ENCODE measurements at places on chromosomes 12 and 14.

DNA sequence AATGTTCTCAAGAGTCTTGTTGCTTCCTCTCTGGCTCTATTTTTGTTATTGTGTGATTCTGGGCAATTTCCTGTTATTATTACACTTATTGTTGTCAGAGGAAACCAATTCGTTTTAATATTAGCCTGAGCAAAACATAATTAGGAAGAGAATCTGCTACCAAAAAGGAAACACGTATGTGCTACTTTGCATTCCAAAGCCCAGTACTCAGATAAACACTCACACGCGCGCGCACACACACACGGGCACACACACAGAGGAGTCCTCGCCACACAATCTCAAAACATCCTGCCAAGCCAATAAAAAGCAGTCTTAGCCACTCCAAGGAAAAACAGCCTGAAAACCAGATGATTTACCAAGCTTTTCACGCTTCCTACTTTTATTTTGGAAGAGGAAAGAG, 400.7 kb downstream of the NUAK1 start:
- DNase-seq = peak; percentile 79

DNA sequence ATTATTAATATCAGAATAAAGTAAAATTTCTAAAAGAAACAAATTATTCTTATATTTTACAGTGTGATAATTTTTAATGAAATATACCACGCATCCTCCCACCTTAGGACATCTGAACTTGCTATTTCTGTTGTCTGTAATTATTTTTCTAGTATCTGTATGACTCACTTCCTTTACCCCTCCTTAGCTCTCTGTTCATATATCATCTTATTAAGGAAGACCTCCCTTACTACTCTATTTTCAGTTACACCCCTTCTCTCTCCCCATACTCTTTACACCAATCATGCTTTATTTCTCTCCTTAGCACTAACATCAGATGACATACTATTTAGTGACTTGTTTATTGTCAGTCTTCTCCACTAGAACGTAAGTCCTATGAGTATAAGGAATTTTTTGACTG, 34.2 kb upstream of the C12orf50 start:
- DNase-seq = no peak

DNA sequence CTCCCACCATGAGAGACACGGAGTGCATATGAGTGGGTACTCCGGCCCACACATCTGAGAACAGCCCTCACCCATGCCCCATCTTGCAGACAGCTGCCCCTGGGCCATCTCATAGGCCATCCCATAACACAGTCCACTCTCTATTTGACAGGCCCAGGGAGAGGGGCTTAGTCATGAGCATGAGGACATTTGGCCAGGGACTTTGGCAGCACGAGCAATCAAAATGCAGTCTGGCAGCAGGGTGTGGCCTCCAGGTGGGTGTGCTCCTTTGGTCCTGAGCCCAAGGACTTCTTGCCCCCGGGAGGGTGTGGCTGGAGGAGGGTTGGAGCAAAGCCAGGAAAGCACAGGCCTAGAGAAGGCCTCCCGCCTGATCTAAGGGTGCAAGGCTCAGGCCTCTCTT, 25.6 kb downstream of the EMP1 start:
- DNase-seq = no peak

GRCh38 chr12:92155733-92156132, 10.1 kb upstream of the BTG1 start:
- DNase-seq = no peak

- DNase-seq = no peak
These were observed 423.7 kb downstream of the ATP23 start for GRCh38 chr12:58365087-58365390.

DNA sequence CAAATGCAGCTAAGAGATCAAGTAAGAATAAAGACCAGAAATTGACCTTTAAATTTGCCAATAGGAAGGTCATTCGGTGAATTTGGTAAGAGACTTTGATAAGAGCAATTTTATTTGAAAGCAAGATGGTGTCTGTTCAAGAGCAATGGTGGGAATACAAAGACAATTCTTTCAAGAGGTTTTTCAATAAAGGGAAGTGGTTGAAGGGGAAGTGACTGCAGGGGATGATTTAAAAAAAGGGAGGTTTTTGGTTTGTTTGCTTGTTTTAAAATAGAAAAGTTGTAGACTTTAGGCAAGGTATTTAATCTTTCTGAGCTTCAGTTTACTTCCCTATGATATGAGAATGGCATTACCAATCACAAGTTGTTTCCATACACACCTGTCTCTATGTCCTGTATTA, 4.3 kb upstream of the APPL2 start:
- no peak for DNase-seq

DNA sequence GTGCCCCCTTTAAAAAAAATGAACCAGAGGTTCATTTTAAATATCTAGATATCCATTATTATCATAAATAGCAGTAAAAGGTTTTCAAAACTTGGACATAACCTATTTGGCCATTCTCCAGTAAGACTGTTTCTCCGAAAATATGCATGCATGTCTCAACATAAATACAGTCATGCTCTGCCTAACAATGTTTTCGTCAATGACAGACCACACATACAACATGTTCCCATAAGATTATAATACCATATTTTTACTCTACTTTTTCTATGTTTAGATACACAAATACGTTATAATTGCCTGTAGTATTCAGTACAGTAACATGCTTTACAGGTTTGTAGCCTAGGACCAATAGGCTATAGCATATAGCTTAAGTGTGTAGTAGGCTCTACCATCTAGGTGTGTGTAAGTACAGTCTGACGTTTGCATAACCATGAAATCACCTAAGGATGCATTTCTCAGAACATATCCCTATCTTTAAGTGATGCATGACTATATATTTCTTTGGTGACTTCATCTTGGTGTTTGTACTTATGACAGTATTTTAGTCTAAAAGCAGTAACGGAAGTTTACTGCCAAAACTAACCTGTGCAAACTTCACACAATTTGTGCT, 3.2 kb downstream of the TMEM19 start:
- no peak for DNase-seq
